ENCODE measurements at places on chromosomes 2 and 18. TPM values are rescaled to one million over a fixed set of nuclear protein-coding genes. Genes with fewer than 3 reads are reported as not detected.

DNA sequence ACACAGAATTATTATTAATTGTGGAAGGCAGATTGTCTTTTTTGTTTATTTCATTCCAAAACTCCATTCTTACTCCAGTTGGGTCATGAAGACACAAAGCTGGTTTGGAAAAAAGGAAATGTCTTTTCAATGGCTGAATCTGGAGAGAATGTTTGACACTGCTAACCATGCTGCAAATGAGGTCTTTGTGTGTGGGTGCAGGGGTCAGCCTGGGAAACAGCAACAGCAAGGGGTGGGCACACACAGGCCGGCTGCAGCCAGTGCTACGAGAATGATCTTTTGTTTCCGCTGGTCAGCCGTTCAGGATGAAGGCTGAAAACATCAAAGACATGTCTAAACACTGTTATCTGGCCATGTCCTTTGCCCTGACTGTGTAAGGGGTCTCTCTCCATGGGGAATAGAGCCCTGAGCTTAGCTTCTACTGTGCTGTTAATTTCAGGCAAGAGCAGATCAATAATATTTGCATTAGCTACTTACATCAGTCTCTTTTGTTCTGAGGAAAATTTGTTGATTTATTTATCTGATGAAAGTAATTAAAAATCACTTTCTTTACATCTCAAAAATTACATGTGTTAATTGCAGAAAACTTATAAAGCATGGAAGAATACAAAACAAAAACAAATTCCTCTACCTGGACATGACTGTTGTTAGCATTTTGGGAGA lies 33.3 kb upstream of the E2F6 start:
- no peak for DNase-seq

- DNase-seq = peak; percentile 86
These were observed 35.4 kb downstream of the PTPN18 start for GRCh38 chr2:130391058-130391871.

DNA sequence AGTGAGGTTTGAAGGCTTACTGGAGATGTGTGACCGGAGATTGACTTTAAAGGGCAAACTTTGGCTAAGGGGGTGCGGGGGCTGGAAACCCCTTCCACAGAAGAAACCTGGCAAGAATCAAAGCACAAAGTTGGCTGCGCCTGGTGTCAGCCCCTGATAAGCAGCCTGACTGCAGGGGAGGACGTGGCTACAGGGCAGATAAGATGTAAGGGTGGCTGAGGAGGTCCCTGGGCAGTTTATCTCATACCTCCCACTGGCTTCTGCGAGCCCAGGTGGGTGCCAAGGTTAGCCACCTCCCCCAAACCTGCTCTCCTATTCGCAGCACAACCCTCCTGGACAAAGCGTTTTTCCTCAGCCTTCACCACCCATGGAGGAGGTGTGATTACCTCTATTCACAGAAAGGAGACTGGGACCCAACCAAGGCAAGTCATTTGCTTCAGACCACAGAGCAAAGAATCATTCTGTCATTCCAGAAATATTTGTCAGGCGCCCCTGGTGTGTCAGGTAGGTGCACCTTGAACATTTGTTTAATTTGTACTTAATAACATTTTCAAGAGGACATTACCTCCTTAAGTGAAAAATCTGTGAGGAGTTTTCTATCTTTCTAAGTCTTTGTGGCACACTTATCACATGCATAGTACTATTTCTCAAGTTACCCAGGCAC lies 73.1 kb upstream of the IL1R1 start:
- no peak for DNase-seq

VWA3B gene
- total RNA-seq = 0.50 TPM

- DNase-seq = no peak
These were observed 65.5 kb downstream of the EPB41L3 start for GRCh38 chr18:5478261-5478660.

GRCh38 chr2:187482796-187483195 lies 34.7 kb upstream of the CALCRL start:
- DNase-seq = no peak

- DNase-seq = no peak
These were observed 95.0 kb downstream of the HDAC4 start for GRCh38 chr2:239305771-239306170.

SLC14A1 gene
- 9.7 TPM for total RNA-seq

GRCh38 chr2:129828792-129829191 lies 150.7 kb upstream of the RAB6C start:
- no peak for DNase-seq

DNA sequence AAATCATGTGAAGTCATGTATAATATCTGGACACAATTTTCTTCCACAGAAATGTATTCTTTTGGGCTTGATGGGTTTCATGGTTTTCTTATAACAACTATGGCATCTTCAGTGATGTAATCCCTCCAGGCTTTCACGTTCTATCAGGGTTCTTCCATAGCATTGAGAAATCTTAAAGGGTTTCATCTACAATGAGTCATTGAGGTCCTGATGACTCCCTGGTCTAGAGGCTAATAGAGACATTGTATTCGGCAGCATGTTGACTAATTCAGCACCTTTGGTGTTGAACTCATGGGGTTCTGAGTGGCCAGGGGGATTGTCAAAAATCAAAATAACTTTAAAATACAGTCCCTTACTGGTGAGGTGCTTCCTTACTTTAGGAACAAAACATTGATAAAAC lies 614.0 kb upstream of the CRIM1 start:
- no peak for DNase-seq

GATA6 gene
- total RNA-seq = 59.6 TPM

DNA sequence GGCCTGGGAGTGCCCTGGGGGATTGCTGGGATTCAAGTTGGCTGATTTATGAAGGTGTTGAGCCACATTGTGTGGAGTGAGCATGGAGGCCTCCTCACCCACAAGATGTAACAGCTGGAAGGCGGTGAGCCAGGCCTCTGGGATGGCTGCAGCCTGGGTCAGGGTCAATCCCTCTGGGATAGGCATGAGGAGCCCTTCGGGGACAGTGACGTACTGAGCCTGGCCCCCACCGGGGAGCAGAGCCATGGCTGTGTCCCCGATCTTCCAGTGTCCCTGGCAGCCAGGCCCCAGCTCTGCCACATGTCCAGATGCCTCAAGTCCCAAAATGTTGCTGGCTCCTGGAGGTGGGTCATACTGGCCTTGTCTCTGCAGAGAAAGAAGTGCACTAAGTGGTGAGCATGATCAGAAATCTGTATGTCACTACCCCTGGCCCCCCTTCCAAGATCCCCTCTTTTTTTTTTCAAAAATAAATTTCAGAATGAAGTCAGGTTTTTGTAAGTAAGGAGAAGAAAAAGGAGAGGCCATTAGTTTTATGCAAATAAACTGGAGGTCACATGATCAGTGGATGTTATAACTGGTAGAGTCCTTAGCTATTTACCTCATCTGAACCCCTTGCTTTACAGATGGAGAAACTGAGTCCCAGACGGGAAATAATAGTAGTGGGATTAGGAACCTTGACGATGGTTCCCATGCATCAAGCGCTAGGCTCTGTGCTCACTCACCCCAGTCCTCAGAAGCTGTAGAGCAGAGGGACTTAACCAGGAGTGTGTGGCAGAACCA lies 1.7 kb downstream of the TP53I3 start:
- DNase-seq = peak; percentile 20

LRRC30 gene
- not detected for total RNA-seq

NTSR2 gene
- not detected for total RNA-seq

GRCh38 chr2:201618744-201619662 lies 24.3 kb downstream of the TMEM237 start:
- DNase-seq = peak; percentile 87

GRCh38 chr2:199136681-199137080 lies 321.1 kb downstream of the SATB2 start:
- no peak for DNase-seq

GRCh38 chr2:166960702-166961270 lies 72.5 kb downstream of the XIRP2 start:
- DNase-seq = no peak

CYP26B1 gene
- total RNA-seq = 8.5 TPM

- no peak for DNase-seq
These were observed 14.7 kb upstream of the ERCC3 start for GRCh38 chr2:127308586-127309138.
